ENCODE measurements at places on chromosomes 7 and 10.

- no peak for DNase-seq
Observed at GRCh38 chr10:128727114-128727513, 600.9 kb upstream of the MKI67 start.

DNA sequence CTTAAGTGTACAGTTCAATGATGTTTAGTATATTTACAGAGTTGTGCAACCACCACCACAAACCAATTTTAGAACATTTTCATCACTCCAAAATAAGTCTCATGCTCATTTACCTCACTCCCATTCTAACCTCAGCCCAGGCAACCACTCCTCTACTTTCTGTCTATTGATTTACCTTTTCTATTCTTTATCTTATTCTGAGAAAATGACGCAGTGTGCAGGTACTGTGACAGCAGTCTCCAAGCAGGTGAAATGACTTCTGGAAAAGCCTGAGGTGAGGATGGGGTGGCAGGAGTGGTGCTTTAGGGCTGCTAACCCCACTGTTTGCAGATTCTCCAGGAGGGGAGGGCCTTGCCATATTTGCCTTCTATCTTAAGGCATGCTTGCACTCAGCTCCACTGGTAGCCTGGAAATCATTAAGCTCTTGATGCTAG lies 39.5 kb downstream of the GARS1 start:
- no peak for DNase-seq

GRCh38 chr7:114931656-114932011 lies 9.7 kb downstream of the MDFIC start:
- no peak for DNase-seq

DNA sequence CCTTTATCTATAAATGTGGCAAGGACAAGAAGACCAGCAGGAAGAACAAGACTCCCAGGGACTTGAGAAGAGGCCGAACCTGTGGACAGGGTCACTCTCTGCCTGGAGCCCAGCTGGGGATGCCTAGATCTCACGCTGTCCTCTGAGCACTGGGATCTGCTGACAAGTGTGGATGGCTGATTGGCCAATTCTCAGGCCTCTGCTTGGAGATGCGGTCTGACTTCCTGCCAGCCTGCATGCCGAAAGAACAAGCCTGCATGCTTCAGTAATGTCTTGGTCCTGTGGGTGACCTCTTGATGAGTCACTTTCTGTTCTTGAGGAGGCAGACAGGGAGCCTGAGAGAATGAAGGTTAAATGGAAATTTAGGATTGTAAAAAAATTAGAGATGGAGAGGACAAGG lies 84.7 kb downstream of the TMEM178B start:
- DNase-seq = no peak

DNA sequence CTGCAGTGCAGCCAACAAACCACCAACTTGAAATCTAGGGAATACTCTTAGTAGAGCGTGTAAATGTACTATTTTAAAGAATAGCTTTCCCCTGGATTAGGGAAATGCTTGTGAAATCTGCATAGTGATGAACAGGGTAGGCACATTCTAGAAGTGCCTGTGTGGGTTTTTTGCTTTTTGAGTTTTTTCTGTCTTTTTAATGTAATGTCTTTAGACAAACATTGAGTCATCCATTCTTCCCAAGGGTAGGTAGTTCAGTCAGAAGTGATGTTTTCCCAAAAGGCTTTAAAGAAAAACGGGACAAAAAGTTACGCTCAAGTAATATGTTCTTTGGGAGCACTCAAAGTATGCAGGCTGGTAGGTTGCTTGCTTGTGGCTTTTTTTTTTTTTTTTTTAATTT lies 130.0 kb downstream of the AUTS2 start:
- DNase-seq = no peak

DNA sequence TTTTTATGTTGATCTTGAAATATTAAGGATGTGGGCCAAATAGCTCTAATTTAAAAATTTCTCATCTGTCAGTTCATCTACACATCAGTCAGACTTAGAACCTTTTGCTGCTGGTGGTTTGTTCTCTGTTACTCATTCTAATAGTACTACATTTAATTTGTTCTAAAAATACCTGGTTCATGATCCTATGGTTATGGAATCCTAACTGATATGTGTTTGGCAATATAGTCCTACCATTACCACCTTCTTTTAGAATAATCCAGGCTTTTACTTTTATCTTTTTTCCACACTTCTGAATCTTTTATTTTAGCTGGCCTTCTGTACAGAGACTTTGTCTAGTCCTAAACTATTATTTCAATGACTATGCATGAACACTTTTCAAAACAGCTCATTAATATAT lies 116.9 kb downstream of the SVOPL start:
- DNase-seq = no peak

DNA sequence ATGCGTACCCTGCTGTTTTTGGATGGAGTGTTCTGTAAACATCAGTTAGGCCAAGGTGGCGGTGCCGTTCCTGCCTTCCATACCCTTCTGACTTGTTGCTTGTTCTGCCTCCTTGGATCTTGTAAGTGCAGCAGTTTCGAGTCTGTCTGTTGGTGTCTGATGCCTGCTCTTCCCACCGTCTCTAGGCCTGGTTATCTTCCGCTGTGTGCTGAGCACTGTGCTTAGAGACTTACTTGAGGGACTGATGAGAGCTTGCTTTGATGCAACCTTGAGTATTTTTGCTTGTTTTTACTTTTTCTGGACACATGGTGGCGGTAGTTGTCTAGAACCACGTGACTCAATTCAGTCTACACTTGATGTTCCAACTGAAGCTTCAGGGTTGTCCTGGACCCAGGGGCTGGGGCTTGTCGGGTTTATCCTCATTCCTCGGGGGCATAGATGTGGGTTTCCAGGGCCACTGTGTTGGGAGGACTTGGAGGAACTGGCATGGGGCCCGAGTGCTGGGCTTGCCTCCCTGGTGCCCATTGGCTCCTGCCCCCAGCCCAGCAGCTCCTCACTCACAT lies 14.4 kb upstream of the SPRN start:
- peak; percentile 47 for DNase-seq

GRCh38 chr7:36760856-36761762 lies 36.8 kb upstream of the AOAH start:
- DNase-seq = no peak

DNA sequence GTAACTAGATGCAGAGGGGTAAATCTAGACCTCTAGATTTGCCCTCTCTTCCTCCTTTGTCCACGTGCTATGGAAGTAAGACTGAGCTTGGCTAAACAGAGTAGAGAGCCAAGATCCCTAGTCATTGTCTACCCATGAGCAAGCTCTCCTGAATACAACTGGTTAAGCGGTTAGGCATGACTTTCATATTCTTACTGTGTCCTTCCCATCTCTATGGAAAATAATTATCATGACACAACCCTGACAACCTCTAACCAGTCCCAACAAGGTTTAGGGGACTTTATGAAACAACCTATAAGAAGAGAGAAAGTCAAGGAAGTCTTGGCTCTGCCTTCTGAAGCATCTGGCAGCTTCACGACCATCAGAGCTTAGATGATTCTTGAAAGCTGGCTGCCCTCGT lies 7.8 kb upstream of the LAMB4 start:
- no peak for DNase-seq

GRCh38 chr10:98320486-98321185 lies 52.6 kb upstream of the LOXL4 start:
- no peak for DNase-seq

GRCh38 chr10:92200564-92200963 lies 90.3 kb downstream of the CPEB3 start:
- no peak for DNase-seq

GRCh38 chr7:106795877-106796231 lies 69.2 kb upstream of the PIK3CG start:
- no peak for DNase-seq

GRCh38 chr10:11757454-11757820 lies 15.3 kb downstream of the ECHDC3 start:
- DNase-seq = peak; percentile 59

DNA sequence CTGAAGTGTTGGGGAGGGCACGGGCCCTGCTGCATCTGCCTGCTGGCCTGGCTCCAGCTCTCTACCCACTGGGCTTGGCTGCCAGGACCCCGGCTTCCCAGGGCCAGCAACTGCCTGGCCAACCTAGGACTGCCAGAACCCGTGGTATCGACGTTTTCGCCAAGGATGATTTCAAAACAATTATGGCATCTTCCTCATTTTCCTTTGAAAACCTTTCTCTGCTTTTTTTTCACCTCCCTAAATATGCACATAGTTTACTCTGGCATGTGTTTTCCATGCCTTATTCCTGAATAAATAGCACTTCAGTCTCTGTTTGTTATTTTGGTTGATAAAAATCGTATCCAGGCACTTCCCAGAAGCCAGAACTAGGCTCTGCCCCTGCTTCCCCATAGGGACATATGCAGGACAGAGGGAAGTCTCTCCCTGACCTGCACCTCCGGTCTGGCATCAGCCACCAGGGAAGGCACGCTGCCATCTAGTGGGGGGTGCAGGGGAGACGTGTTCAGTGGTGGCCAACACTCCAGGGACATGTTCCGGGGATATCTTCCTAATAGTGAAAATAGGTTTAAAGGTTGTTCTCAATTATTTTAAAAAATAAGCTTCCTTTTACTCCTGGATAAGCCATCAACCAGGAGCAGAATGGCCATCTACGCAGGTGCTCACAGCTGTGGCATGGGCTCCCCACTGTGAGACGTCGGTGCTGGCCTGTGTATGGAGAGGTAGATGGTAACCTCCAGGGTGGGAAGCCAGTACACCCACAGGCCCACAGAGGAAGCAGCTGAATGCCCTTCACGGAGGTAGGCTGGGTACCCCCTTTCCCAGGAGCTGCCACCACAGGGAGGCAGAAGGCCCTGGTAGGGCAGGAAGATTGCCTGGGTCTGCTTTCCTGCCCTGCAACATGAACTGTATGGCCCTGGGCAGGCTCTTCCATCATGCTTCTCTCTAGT lies 30.7 kb upstream of the ANTXRL start:
- DNase-seq = peak; percentile 54

DNA sequence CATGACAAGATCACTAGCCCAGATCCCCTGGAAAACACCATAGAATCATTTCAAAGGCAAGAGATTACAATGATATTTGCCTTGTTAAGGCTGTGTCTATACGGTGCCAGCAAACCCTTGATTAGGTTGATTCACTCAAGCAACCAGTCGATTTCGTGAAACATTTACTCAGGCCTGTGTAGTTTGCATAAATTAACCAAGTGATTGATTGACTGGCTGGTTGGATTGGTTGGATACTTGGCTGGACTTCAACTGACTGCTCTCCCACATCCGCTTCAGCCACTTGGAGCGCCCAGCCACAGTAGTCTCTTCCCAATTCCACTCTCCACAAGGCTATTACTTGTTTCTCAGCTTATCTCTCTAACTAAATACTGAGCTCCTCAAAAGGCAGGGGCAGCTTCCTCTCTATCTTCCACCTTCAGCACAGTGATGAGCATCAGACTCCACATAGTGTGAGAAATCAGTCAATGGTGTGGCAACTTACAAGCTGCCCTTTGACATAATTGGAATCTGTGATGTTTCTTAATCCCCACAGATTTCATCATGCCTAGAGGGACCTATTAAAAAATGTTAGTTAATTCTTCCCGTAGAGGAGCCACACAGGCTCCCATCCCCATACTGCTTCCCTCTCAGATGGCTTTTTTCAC lies 217.4 kb downstream of the GRM8 start:
- DNase-seq = no peak

- no peak for DNase-seq
Observed at GRCh38 chr7:11120675-11121220, 147.1 kb downstream of the PHF14 start.

DNA sequence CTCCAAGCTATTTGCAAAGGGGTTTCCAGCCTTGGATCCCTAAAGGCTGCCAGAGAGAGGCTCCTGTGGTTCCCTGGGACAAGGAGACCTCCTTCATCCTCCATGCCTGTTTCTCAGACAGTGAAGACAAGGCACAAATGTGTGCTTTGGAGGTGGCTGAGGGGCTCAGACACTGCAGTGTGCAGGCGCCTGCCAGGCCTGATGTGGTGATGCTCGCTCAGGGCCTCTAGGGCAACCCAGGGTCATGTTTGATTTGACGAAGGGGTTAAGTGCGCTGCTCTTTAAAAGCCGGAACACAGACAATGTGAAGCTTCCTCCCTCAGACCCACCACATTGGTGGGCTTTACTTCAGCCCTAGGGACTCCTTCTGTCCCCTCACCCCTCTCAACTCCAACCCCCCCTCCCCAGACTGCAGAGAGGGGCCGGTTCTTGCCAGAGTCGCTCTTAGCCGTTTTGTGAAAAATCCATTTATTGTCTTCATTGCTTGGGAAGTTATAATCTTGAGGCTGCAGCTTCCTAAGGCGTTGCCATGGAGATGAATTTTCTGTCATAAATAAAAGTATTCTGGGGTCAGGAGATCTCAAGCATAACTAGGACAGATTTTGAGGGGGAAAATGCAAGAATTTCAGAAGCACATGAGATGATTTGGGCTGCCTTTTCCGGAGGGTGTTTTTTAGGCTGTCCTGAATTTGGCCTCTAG lies 35.8 kb downstream of the PDGFA start:
- no peak for DNase-seq

GRCh38 chr10:11169976-11170375 lies 152.3 kb downstream of the CELF2 start:
- DNase-seq = no peak

DNA sequence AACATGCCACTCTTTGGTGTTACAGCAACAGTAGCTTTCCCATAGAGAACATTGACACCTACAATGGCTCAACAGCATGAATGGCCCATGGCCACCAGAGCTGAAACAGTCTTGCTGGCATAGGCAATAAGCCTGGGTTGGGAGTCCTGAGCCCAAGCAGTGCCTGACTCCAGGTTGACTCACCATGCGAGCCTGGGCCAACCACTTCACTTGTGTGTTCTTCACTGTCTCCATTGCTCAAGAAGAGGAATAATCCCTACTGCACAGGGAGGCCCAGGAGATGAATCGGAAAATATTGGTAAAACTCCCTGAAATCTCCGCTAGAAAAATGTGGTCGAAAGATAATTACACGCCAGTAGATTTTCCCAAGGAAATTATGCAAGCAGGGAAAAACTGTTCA lies 89.2 kb upstream of the INHBA start:
- DNase-seq = no peak

DNA sequence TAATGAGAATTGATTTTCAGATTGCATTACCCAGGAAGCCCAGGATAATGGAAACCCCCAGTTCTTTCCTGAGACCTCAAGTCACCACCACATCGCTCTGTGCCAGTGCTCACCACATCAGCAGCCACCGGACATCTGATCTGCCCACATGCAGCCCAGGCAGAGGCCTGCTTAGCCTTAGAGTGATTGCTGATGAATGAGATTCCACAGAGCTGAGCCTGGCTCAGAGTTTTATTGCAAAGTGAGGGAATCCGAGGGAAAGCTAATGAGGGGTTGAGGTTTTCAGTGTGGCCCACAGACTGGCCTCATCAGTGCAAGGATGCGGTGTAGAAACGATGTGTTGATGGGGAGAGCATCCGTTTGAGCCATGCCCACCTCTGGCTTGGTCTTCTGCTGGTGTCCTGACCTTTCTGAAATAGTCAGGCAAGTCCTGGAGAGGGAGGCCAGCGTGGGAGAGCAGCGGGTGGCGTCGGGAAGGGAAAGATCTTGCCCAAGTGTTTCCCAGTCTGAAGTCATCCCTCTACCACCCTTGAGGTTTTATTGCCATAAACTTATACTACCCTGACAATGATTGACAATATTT lies 120.3 kb downstream of the ITIH5 start:
- DNase-seq = no peak

All from hematopoietic multipotent progenitor cell treated with erythropoietin and hydrocortisone succinate and interleukin-3 and kit ligand, for 8 days (in vitro differentiated cells).